ENCODE measurements at places on chromosomes 4 and X.
A peak's percentile ranks its signal among the peaks of the same experiment; 100 is the strongest.

DNA sequence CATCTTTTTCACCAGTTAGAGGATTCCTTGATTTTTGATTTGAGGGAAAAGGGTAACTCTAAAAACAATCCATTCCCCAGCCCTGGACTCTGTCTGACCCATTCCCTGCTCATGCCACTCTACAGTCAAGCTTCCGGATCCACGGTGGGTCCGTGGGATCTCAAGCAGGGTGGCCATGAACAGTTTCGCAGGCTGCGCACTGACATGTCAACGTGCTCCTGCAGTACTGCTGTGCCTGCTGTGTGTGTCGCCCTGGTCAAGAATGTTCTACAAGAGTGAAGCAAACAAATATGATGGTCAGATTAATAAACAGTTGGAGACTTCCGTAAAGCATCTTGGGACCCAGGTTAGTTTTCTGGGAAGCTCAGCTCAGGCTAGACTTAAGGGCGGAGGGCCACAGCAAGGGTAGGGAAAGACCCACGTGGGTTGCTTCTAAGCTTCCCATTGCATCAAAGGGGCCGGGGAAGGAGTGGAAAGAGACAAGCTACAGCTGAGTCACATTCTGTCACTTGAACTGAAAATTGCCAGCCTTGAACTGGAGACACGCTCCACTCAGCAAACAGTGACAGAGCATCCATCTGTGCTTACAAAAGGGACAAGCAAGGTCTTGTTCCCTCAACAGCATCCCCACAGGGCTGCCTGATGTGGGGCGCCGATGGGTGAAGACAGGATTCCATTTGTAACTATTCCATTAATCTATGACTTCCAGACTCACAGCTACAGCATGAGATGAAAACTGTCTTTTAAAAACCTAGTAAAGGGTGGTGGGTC is 81.8 kb downstream of the MTMR1 start:
- no peak for DNase-seq

GRCh38 chrX:47751670-47752069 is 85.0 kb upstream of the ZNF81 start:
- DNase-seq: peak; percentile 41

DNA sequence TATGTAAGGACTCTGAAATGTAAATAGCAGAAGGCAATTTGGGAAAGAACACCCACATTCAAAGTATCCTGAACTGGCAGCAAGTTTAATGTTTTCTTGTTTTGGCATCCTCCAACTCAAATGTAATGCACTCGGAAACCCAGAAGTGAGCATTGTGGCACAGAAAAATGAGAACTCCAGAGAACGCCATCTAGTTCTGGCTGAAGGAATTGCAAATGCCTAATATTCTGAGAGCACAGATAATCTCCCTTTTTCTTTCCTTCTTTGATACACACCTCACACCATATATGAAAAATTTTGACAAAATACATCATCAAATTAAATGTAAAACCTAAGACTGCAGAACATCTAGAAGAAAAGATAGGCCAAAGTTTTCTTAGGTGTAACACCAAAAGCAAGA is 52.1 kb downstream of the PWWP3B start:
- DNase-seq: peak; percentile 2

DNA sequence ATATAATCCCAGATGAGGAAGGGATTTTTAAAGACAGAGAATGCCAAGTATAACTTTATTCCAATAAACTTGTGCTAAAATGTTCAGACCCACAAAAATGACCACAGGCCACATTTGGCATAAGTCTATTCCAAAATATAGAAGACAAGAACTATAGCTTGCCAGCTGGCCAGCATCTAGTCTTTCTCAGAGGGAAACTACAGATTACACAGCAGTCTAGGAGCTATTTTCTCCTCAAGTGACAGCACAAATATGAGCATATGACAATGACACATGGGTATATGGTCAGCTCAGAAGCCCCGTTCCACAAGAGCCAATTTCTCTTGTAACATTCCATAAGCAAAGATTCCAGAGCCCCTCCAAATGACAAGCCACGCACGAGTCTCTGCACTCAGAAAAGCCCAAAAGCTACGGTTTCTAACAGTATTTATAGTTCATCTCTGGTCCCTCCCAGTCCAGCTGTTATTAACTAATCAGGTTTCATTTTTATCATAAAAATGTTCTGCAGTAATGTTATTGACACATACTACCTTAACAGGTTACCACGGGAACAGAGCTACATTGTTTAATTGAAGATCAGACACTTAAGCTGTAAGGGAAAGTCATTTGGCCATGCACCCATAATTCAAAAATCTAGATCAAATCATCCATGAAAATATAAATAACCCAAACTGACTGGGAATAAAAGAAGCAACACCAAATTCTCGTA is 70.3 kb downstream of the RAB28 start:
- no peak for DNase-seq

DNA sequence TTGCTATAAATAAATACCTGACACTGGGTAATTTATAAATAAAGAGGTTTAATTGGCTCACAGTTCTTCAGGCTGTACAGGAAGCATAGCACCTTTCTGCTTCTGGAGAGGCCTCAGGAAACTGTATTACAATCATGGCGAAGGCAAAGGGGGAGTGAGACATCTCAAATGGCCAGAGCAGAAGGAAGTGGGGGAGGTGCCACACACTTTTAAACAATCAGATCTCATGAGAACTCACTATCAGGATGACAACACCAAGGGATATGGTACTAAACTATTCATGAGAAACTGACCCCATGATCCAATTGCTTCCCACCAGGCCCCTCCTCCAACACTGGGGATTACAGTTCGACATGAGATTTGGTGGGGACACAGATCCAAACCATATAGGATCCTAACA is 11.7 kb upstream of the TCEAL9 start:
- peak; percentile 54 for DNase-seq

DNA sequence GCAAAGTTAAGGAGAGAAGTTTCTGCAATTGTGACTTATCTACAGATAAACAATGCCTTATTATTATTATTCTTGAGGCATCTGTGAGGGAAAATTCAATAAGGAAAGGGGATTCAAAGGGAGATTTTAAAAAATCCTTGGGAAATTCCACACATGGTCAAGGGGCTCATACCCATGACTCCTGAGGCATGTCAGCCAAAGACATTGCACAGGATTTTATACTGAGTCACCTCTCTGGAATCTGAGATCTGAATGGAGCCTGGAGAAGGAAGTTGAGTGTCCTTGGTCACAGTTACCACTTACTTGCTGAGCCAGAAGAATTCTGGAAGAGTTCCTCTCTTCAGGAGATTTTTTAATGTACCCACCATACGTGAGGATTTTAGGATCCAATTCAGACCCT is 14.4 kb upstream of the CXCL8 start:
- DNase-seq: peak; percentile 91

DNA sequence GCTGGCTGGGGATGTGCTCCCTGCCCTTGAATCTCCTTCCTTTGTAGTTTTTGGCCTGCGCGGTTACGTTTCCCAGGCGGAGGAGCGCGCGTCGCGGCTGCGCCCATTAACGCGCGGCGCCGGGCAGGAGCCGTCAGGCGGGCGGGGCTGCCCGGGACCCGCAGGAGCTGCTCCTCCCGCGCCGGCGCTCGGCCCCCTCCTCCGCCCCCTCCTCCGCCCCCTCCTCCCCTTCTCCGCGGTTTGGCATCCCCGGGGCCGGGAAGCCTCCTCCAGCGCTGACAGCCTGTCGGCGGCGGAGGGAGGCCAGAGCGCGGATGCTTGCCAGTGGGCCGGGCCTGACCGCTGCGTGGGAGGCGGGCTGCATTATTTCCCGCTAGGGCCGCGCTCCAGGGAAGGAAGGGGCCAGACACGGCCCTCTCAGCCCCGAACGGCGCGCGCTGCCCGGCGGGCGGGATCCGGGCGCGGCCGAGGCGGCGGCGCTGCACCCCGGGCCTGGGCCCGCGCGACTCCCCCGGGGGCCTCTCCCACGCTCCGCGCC is at the start of gene DCLK2:
Gene DCLK2 (plus strand): TSS at position 405 of the 538 bp plus-strand sequence. CDS start 583 bp downstream, outside the sequence.
- peak; percentile 56 for DNase-seq

- no peak for DNase-seq
These were observed 167.5 kb downstream of the PRKX start for GRCh38 chrX:3545901-3546300.

DNA sequence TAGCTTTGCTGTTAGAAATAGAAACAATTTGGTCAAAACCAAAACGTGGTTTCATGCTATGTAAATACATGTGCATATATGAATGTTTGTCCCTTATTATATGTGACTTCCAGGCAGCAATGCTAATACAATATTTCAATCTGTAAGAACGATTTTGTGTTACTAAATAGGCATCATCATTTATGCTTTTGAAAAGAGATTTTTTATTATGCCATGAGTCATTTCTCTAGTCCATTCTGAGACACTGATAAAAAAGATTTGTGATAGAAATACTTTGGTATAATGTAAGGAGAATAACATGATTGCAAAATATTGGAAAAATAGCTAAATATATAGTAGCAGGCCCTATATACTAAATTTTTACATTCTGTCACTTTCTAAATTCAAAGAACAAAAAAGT is 28.9 kb downstream of the SYNPO2 start:
- no peak for DNase-seq

DNA sequence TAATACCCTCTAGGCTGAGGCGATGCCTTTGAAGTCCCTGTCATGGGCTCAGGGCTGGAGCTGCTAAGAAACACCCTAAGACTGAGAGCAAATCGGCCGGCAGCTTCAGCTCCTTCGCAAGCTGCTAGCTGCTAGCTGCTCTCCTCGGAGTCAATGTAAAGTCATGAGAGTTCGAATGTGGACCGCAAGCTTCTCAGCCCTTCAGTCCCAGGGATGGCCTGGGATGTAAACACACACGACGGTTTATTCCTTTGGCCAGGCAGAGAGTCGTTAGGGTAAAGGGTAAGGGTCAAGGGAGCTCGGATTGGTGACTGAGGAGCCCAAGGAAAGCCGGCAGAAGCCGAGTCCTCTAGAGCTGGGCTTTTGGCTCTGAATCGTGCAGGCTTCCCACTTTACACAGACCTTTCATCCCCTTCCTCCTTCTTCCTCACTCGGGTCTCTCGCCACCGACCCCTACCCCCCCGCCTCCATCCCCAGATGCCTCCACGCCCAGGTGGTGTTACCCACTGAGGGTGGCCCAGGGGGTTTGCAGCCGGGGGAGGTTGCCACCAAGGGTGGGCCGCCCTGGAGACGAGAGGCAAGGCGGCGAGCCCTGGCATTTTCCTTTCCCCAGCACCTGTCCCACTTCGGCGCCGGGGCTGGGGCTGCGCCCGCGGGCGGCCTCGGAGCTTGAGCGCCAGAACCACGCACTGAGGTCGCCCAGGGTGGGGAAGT is 3.1 kb upstream of the BCORL1 start:
- DNase-seq: peak; percentile 34

GRCh38 chr4:19130866-19131265 is 1109.3 kb upstream of the LCORL start:
- peak; percentile 29 for DNase-seq

DNA sequence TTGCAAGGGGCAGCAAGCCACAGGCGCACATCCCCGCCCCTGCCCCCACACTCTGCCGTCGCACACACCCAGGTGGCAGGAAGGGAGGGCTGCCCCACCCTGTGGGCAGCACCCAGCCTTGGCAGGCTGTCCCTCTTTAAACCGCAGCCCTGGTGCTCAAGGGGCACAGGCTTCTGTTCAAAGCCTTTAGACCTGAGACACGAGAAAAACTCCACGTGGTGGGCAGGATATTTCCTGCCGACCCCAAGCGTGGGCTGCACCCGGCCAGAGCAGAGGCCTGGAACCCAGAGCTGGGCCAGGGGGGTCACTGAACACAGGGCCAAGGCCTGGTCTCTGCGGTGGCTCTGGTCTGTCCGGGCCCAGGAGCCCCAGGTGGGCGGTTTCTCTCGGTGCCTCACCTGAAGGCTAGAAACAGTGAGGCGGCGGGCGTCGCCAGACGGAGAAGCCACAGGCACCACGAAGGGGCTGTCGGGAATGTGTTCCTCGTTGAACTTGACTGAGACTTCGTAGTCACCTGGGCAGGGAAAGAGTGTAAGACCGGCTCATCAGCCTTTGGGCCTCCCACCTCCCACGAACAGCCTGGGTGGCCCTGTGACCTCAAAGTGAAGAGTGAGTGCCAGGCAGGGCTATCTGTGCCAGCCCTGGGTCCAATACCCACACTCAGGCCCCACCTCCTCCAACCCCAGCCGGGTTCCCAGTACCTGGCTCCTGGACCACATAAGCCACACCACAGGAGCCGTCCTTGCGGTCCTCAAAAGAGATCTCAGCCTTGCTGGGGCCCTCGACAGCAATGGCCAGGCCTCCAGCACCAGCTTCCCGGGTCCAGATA is 23.0 kb downstream of the FLNA start:
- DNase-seq: peak; percentile 0

GRCh38 chr4:186606591-186606992 is 51.2 kb upstream of the MTNR1A start:
- DNase-seq: peak; percentile 77

GRCh38 chr4:161133586-161134276 is 1030.1 kb downstream of the FSTL5 start:
- DNase-seq: no peak

DNA sequence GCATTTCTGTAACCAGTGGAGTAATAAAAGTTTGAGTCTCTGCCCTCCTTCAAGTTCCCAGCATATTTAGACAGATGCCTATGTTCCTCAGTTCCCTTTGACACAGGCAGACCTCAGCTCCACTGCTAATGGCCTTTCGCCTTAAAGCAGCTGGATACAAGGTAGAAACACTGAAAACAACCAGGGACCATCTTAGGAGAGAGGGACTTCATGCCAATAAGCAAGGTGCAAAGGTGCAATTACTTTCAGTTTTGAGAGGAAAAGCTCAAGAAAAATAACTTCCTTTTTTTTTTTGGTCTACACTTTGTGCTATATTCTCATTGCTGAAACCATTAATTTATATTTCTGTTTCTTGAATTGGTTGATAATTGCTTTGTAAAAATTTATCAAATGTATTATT is 781.9 kb upstream of the GALNTL6 start:
- no peak for DNase-seq

DNA sequence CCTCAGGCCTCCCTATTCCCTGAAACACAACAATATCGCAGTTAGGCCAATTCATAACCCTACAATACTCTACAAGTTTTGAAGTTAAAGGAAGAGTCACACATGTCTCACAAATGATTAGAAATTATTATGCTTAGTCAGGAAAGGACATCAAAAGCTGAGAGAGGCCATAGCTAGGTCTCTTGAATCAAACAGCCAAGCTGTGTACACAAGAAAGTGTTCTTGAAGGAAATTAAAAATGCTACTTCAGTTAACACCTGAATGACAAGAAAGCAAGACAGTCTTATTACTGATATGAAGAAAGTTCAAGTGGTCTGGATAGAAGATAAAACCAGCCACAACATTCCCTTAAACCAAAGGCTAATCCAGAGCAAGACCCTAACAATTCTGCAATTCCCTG is 23.6 kb upstream of the GUCY1A1 start:
- DNase-seq: no peak
